ENCODE measurements at places on chromosomes 4 and X.

GRCh38 chrX:104165894-104166734, at the start of gene FAM199X:
FAM199X (plus strand) TSS chrX:104166453; CDS start chrX:104166786, 333 bp downstream.
- peak; percentile 67 for DNase-seq

DNA sequence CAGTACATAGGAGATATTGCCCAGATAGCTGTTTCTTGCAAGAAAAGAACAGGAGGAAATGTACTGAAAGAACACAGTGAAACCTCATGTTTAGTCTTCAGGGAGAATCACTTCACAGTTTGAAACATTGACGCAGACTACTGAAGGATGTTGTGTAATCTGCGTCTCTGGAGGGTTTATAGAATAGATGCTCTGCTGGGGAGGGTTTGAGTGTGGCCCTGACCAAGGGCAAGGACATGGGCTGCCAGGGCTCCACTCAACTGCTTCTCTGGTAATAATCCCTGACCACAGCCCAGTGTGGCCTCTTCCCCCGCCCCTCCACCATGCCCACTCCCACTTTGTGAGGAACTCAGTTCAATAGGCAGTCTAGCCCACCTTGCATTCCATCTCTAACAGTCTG, 15.8 kb upstream of the ACE2 start:
- no peak for DNase-seq

DNA sequence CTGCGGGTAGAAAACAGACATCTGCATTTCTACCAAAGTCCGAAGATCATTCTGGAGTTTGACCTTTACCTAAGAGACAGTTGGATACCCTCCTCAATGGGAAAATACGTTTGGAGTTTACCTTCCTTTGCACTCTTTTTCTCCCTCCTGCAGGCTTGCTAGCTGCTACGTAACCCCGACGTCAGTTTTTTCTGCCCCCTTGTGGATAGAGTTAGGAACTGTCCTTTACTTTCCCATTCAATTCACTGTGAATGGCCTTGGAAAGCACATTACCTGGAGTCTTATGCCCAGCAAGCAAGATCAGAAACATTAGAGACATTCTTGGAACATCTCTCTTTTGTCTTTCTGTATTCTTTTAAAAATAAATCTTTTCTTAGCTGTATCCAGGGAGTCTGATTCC, 250.7 kb downstream of the NAP1L3 start:
- no peak for DNase-seq

- DNase-seq, result no peak
Measured at GRCh38 chr4:99917575-99917974, 23.3 kb upstream of the LAMTOR3 start.

DNA sequence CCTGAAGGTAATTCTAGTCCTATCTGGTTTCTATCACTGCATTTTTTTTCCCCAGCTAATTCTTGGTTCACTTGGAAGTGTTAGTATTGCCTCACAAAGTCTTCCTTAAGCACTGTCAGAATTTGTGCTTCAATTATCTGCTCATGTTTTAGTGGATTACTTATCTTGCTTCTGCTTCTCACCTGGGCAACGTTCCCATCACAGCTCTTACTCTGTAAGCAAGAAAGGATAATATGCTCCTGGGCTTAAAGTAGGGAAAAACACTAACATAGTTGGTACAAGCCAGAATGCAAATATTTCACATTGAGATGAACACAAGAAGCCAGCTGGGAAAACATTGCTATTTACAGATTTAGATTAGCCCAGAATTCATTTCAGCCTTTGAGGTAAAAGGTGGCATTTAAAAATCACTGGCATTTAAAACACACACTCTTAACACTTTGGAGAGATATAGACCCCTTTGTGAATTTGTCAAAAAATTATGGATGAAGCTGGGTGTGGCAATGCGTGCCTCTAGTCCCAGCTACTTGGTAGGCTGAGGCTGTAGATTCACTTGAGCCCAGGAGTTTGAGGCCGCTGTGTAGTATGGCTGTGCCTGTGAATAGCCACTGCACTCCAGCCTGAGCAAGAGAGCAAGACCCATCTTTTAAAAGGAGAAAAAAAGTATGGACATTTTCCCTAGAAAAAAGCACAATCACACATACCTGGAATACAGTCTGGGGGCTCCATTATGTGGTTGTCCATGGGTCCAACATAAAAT, 6.6 kb upstream of the PTPN13 start:
- no peak for DNase-seq

GRCh38 chrX:46256875-46257274, 288.3 kb downstream of the ZNF674 start:
- DNase-seq, result no peak

DNA sequence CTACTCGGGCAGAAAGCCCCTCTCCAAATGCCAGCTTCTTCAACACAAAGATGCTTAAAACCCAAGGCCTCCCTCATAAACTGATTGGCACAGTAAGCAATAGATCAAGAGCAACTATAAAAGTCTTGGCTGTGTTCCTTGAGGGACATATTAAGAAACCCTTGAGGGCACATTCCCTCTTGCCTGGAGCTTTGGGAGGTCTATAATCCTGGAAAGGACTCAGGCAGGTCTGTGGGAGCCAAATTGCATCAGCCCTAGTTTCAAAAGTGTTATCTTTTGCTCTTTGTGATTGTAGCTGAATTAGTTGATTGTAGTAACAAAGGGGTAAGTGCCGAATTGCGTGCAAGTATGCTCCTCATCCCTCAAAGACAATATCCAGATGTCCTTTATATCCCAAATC, 18.6 kb upstream of the SETD7 start:
- DNase-seq, result no peak

GRCh38 chrX:78540171-78540570, 119.0 kb downstream of the RTL3 start:
- DNase-seq, result no peak

- no peak for DNase-seq
Measured at GRCh38 chr4:169791527-169792156, 33.9 kb upstream of the HPF1 start.

- no peak for DNase-seq
Measured at GRCh38 chr4:86442881-86443280, 83.0 kb upstream of the MAPK10 start.

- DNase-seq, result no peak
Measured at GRCh38 chrX:49260221-49260985, 4.1 kb downstream of the FOXP3 start.

GRCh38 chrX:40448793-40449192, 132.0 kb upstream of the ATP6AP2 start:
- no peak for DNase-seq

DNA sequence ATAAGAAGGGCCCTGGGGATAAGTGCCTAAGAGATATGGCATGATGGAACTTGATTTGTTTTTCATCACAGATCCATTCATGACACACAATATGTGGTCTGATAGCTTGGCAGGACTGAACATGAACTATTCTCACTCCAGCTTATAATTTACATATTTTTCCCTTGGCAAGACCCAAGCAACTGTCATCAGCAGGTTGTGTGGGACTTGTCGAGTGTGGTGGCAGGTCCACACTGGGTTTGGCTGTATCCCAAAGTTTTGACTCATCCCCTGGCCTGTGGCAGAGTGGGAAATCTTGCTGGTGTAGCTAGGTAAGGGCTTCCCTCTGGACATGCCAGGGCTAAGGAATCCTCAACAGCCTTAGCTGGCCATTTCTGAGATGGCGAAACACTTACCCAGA, 81.0 kb upstream of the STIM2 start:
- no peak for DNase-seq

DNA sequence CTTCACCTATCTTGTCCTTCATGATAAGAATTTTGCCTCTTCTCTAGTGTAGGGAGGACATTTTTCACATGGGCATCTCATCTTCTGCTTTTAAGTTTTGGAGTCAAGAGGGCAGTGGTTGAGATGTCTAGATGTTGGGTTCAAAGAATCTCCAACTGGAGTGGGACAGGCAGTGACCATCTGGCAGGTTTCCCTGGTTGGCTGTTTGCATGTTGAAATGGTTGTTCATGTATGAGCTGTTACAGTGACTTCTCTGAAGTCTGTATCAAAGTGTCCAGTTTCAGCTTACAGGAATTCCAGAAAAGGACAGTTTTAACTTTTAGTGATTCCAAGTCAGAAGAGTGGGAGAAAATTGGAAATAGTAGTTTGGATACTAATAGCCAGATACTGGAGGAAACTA, 192.7 kb downstream of the EVC2 start:
- DNase-seq, result no peak

- no peak for DNase-seq
Measured at GRCh38 chr4:96131186-96131585, 291.3 kb downstream of the PDHA2 start.

DNA sequence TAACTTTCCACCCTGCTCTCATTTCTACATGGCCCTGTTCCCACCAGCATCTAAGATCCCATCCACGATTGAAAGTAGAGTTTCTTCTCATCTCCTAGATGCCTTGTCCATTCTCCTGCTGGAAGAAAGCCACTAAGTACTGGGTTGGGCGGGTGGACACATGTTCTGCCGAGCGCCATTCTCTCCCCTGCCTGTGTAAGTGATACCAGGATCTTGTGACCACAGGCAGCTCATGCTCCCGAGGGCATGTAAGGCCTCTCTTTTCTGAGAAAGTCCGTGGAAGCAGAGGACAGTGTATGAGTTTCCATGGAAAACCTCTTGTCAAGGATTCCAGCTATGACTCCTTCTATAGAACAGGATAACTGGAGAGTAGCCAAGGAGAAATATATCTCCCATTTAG, 3.3 kb upstream of the SLC25A4 start:
- DNase-seq, result no peak

DNA sequence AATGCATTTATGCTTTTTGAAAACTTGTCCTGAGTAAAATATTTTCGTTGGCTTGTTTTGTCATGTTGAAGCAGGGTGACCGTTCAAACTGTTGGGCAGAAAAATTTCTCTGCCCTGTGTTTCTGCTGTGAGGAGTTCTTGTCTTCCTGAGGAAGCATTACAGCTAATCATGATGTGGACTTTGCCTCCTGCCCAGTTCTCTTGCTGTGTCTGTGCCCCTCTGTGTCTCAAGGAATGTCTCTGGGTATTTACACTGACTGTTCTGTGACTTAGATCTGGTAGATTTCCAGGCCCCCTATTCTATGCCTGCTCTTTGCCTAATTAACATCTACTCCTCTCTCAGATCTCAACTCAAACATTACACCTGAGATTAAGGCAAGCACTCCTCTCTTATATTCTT, 30.4 kb upstream of the RPL34 start:
- DNase-seq, result no peak

DNA sequence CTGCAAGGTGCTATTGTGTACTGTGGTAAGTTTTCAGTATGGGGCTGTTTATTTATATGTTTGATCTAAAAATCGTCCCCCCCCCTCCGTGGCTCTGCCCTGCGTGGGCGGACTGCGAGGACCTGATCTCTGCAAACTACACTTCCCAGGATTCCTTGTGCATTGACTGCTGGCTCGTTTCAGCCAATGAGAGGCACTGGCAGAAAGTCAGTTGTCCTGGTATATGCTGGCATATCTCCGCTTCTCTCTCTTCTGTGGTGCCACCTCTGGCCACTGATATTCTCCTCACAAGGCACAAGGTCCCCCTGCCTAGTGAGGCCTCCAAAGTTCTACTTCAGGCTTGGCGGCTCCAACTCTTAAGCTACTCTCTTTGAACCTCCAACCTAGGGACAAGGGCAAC, 168.8 kb upstream of the ZFP42 start:
- DNase-seq, result no peak

DNA sequence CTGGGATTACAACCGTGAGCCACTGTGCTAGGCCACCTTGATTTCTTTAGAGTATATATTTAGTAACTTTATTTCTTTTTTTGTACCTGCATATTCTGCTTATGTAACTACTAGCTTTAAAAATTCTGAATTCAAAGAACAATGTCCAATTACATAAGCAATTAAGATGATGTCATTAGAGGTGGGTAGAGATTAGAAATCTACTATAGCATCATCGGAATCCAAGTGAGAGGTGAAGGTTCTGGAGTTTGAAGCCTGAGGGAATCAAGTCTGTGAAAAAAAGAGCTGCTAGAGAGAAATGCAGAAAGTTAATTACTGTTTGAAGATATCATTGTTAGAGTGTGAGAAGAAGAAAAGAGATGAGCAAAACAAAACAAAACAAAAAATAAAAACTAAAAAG, 79.0 kb upstream of the ENPEP start:
- DNase-seq, result no peak

- no peak for DNase-seq
Measured at GRCh38 chrX:14939644-14940043, 66.4 kb downstream of the MOSPD2 start.

DNA sequence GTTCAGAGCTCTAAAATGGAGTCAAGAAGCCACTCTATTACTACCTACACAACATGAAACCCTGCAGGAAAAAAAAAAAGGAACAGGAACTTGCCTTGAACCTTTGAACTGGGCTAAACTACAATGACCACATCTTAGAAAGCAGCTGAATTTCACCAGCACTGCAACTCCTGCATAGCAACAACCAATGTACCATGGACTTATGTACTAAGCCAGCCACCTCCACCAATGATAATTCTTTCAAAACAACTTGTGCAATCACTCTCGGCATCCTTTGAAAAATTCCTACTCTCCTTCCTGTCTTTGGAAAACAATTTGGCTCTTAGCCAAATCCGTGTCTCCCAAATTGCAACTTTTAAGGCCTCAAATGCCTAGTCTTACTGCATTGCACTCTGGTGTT, 26.8 kb upstream of the FMR1 start:
- no peak for DNase-seq

GRCh38 chr4:176795441-176795840, 2.7 kb upstream of the VEGFC start:
- no peak for DNase-seq

GRCh38 chr4:1571165-1572009, 112.7 kb downstream of the FAM53A start:
- no peak for DNase-seq

DNA sequence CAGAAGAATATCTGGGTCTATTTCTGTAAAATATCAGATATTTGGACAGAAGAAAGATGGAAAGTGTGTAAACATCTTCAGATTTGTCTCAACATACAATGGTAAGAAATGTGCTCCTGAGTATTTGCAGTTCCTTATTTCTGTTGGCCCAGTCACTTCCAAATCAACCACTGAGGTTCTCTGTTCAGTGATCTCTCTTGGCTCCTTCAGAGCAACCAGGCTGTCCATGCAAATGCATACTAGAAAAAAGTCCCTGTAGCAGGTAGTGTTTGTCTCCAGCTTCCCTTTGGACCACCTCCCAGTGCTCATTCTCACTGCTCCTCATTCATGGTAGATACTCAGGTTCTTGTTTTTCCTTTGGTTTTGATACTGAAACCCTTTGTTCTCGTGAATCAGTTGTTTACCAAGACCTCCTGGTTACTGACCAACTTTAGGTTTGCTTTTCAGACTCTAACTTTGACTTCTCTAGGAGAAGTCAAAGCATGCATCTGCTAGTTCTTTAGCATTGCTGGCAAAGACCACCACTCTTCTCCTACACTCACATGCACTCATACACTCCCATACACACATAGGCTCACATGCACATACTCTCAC, 28.8 kb downstream of the ASIC5 start:
- no peak for DNase-seq

GRCh38 chrX:139784807-139785206, 76.8 kb upstream of the MCF2 start:
- no peak for DNase-seq
